ENCODE measurements at places on chromosomes 2 and 18.

DNA sequence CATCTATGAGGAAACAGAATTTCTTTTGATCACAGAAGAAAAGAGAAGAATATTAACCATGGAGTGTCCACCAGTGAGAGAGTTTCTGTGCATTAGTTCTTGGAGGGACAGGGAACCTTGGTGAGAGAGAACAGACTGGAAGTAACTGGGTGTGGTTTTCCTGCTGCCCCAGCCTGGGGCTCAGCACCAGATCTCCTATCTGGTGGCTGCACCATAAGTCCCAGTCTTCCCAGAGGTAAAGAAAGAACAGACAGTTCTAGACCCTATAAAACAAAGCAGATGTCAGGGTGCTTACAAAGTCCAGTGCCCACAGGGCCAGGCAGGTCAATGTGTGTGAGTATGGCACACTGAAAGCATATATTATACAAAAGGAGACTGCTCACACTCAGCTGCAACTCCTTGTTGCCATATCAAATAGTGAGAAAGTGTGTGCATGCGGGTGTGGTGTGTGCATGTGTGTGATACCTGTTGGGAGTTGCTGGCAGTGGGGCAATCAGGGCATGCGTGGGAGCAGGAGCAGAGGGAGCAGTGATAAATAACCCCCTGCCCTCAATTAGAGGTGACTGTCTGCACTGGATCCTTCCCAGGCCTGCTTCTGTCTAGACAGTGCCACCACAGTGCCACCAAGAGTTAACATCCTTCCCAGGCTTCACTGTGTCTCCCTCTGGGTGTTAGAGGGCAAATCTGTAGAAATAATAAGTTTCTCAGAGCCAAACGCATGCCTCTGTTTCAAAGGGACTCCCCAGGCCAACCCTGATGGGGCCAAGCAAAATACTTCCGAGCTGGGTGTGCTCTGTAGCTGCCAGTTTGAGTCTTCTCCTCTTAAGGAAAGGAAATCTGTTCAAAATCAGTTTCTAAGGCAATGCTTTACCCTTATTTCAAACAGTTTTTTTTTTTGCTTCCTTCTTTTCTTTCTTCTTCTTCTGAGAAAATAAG is 45.7 kb downstream of the RDH14 start:
- no peaks in the 10 kb centered on the region for H3K4me1 ChIP-seq
- H3K36me3 ChIP-seq = no peaks in the 10 kb centered on the region
- H3K27me3 ChIP-seq = peaks cover 65% of the 10 kb centered on the region
- DNase-seq = no peak
- H3K4me3 ChIP-seq = no peak overlapping the region

DNA sequence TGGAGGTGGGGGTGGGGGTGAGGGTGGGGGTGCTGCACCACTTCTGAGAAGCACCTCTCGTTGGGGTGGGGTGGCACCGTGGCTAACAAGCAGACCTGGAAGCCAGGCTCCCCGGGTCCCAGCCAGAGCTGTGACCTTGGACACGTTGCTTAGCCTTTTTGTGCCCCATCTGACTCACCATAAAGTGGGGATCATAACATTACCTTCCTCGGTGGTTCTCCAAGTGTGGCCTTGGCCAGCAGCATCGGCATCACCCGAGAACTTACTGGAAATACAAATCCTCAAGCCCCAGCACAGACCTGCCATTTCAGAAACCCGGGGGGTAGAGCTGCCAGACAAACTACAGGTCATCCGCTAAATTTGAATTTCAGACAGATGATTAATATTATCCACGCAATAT is 58.7 kb upstream of the SLC66A3 start:
- no peak for DNase-seq
- H3K36me3 ChIP-seq = no peaks in the 10 kb centered on the region
- H3K27ac ChIP-seq = no peak overlapping the region
- peaks cover 3% of the 10 kb centered on the region for H3K4me1 ChIP-seq

- H3K4me3 ChIP-seq = no peak overlapping the region
- no peak overlapping the region for H3K27ac ChIP-seq
- peaks cover 4% of the 10 kb centered on the region for H3K4me1 ChIP-seq
- H3K36me3 ChIP-seq = no peaks in the 10 kb centered on the region
These were observed 18.9 kb downstream of the TWIST2 start for GRCh38 chr2:238866656-238867277.

- DNase-seq = no peak
- no peak overlapping the region for H3K27ac ChIP-seq
- no peaks in the 10 kb centered on the region for H3K36me3 ChIP-seq
- H3K27me3 ChIP-seq = no peaks in the 10 kb centered on the region
These were observed 56.2 kb downstream of the BIN1 start for GRCh38 chr2:127050803-127051115.

DNA sequence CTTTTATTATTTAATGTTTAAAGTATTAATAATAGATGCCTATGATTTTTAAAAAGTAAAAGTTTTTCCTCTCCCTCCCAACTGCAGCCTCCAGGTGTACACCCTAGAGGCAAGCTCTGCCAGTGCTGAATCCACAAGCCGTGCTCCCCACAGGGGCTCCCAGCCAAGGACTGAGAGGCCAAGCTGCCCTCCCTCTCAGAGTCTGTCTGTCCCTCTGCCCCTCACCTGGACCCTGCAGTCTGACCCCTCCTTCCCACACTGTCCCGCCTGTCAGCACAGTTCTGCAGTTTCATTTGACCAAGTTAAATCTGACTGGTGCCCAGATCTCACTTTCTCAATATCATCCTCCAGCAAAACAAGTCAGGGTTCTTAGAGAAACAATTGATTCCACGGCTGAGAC is 14.8 kb upstream of the PROC start:
- peaks cover 23% of the 10 kb centered on the region for H3K27me3 ChIP-seq
- peaks cover 2% of the 10 kb centered on the region for H3K4me1 ChIP-seq
- no peak overlapping the region for H3K4me3 ChIP-seq
- H3K36me3 ChIP-seq = peaks cover 3% of the 10 kb centered on the region

DNA sequence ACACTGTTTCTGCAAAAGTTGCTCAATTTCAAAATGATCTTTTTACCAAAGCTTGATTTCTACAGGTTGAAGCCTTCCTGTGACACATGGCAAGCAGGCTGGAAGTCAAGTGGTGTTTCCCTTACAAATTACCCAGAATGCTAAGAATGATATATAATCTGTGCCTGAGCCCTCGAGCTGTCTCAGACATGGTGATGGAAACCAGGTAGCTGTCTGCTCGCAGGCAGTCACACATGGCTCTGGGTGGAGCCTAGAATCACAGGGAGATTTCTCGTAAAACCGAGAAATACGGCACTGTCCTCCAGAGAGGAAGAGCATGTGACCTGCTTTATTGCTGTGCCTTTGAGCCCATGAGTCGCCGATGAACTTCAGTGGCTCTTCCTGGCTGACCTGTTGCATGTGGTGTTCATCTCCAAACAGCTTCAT is 392.9 kb downstream of the ZNF521 start:
- H3K27me3 ChIP-seq = peaks cover 5% of the 10 kb centered on the region
- H3K4me3 ChIP-seq = no peak overlapping the region
- H3K4me1 ChIP-seq = no peaks in the 10 kb centered on the region
